ENCODE measurements at places on chromosomes 7 and 10.

DNA sequence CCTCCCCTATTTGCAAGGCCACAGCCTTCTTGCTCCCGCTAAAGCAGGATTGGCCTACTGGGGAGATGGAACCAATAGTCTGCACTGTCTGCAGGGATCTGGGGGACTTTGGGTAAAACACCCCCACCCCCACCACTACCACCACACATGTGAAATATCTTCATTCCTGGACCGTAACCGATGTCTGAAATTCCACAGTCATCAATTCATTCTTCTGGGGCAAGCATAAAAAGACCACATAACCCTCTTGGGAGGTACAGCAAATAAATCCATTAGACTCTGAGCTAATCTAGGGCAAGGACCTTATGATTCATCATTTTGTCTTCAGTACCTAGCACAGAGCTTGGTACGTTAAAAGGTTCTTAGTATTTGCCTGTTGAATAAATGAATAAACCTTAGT is 307.8 kb downstream of the GPAM start:
- no peak for DNase-seq

DNA sequence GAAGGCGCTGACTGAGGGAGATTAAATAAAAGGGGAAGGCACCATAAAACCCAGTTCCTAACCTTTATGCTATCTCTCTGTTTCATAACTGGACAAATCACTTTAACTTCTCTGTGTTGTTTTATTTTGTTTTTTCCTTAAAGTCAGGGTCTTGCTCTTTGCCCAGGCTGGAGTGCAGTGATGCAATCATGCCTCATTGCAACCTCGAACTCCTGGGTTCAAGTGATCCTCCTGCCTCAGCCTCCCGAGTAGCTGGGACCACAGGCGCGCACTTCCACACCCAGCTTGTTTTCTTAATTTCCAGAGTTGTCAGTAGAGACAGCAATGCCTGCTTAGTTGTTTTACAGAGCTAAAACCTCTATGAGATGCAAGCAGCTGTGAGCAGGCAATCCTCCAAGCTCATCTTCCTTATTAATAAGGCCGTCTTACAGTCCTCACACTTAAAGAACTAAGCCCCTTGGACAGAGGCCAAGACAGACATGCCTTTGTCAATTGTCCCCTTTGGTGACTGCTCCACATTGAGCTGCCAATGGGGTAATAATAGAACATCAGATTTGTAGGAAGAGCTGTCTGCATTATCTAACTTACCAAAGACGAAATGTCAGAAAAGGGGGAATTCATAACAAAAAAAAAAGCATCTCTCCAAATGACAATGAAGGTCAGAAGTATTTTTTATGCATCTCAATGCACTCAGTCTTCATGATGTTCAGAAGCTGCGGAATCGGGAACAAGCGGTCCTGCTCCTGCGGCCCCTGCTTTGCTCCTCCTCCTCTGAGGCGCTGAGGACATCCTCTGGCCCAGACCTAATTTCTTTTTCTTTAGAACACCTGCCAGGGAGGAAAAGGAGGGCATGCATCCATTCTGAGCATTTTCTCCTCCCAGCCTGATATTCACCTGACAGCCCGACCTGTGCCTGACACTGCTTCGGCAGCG is 62.7 kb upstream of the RNF32 start:
- DNase-seq, result no peak

- DNase-seq, result no peak
These were observed 108.7 kb upstream of the PPP2R2D start for GRCh38 chr10:131792011-131792651.

GRCh38 chr10:52322323-52322722 is 8.2 kb downstream of the DKK1 start:
- DNase-seq, result no peak

DNA sequence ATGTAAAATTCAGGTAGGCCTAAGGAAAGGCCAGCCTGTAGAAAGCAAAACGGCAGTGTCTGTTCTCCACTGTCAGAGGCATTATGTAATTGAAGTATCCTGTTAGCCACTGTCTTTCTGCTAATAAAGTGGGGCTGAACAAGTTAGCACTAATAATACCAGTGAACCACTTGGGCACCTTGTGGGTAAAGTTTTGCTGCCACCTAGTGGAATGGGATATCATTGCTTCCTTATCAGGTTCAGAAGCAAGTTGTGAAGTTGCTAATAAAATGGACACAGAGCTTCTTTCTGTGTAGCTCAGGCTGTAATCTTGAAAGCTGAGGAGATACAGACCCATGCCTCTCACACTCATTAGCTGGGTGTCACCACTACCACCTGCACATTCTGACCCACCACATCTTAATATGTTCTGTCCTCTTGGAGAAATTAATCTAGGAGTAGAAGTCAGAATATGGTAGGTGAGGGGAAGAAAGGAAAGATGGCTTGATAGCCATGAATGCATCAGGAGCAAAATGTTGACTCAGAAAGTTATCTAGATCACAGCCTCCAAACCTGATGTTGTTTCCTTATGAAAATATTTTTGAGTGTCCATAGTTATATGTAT is 175.1 kb downstream of the SEPTIN7 start:
- DNase-seq, result peak; percentile 14

GRCh38 chr7:142181211-142181610 is 69.7 kb downstream of the MGAM2 start:
- DNase-seq, result no peak

- no peak for DNase-seq
These were observed 136.5 kb downstream of the PKD1L1 start for GRCh38 chr7:47811632-47812380.

- DNase-seq, result no peak
These were observed 37.7 kb upstream of the ITPRID1 start for GRCh38 chr7:31476073-31476745.

DNA sequence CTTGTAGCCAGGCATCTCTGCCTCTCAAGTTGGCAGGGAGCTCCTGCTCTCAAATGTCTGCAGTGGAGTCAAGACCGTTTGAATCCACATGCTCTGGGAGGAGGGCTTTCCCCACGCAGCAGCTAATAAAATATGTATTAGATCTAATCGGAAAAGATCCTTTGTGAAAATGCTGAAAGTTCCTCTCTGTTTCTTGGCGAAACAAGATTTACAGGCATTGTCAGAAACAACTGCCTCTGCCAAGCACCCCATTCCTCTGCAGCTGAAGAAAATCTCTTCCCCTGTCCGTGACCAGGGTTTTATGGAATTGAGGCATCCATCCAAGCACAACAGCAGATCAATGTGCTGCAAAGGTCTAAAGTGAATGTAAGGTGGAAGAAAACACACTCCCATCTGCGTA is 165.8 kb downstream of the TCERG1L start:
- DNase-seq, result no peak

GRCh38 chr10:23174977-23175512 is 17.1 kb upstream of the PTF1A start:
- DNase-seq, result no peak

DNA sequence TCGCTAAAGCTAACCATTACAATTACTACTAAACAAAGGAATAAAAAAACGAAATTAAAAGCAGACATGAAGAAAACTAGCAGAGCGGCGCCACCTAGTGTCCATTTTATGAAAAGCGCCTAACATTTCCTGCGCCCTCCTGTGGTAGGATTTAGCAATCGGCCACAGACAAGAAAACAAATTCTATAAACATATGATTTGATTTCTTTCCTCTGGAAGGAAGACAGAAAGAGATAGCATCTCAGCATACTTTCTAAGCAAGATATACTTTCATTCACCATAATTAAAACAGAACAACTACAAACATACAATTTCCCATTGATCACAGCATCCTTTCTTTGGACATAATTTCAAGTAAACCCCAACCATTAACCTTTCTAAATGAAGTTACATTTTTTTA is 337.7 kb upstream of the NPVF start:
- DNase-seq, result peak; percentile 42

GRCh38 chr7:135430626-135431025 is 79.3 kb downstream of the CNOT4 start:
- DNase-seq, result no peak

GRCh38 chr7:104035351-104035750 is 45.9 kb upstream of the RELN start:
- DNase-seq, result no peak

- DNase-seq, result no peak
These were observed 30.5 kb downstream of the ENO4 start for GRCh38 chr10:116879817-116880216.

GRCh38 chr10:124559372-124560132 is 97.9 kb downstream of the LHPP start:
- DNase-seq, result no peak

DNA sequence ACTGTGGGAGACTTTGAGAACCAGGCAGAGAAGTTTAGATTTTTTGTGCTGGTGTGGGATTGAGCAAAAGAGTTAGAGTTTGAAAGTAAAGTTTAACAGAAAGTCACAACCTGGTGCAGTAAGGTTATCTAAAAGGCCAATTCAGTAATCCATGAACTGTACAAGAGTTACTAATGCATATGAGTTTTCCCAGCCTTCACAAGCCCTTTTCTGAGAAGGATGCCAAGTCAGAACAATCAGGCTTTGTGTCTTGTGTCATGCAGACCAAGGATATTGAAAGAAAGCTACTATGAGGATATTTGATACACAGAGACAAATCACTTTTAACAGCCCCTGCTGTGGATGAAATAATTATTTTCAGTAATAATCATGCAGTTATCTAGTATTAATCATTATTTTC is 68.8 kb upstream of the MYO3A start:
- DNase-seq, result no peak

DNA sequence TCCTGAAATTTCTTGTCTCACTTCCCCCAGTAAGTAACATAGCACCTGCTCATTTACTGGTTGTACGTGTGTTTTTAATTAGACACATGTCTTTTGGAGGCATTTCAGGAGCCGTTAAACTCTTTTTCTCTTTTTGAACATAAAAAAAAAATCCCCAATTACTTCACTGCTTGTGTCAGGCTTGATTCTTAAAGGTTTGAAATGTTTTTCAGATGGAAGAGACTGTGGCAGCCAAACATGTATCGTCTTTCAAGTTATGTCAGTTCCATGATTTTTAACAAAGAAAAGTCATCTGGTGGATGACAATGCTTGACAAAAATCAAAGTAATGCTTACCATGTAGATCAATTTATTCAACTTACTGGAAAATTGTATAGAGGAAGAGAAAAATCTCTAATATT is 585.8 kb downstream of the GATA3 start:
- DNase-seq, result no peak

- DNase-seq, result no peak
These were observed 182.4 kb downstream of the TPK1 start for GRCh38 chr7:144653449-144653848.

DNA sequence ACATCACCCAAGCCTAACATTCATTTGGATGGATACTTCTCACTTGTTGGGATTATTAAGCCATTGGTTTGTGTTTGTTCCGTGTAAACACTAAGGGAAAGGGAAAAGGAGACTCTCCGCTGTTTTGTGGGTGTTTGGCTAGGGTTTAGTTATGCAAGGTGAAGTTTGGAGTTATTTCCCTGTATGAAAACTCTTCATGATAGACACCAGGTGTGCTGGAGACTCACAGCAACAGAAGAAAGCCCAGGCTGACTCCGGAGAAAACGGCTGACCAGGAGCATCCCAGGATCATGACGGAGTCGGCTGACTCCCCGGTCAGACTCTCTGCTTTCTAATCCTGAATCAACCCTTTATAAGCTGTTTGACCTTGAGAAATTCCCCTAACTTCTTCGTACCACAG is 94.1 kb upstream of the KLF6 start:
- DNase-seq, result no peak

GRCh38 chr7:14321947-14322346 is 332.5 kb upstream of the ETV1 start:
- no peak for DNase-seq

GRCh38 chr10:66852811-66853210 is 73.0 kb upstream of the LRRTM3 start:
- no peak for DNase-seq

GRCh38 chr7:99379043-99379577 is 4.6 kb downstream of the ARPC1B start:
- no peak for DNase-seq
